ENCODE measurements at places on chromosomes 3 and 15.

- peak; percentile 97 for DNase-seq
These were observed at the start of gene MCTP2 for GRCh38 chr15:94230883-94231722. MCTP2 (plus strand) TSS chr15:94231561; CDS start chr15:94298266, 66,705 bp downstream.

DNA sequence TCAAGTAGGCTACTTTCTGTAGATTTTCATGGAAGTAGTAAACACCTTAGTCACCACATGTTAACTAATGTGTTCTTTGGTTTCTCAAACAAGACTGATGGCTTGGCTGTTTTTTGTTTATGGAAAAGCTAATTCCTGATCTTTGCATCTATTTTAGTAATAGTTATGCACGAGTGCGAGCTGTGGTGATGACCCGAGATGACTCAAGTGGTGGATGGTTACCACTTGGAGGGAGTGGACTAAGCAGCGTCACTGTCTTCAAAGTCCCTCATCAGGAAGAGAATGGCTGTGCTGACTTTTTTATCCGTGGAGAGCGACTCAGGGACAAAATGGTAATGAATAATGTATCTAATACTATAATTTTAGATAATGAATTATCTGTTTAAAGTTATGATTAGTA is 46.6 kb downstream of the SPRED1 start:
- no peak for DNase-seq

DNA sequence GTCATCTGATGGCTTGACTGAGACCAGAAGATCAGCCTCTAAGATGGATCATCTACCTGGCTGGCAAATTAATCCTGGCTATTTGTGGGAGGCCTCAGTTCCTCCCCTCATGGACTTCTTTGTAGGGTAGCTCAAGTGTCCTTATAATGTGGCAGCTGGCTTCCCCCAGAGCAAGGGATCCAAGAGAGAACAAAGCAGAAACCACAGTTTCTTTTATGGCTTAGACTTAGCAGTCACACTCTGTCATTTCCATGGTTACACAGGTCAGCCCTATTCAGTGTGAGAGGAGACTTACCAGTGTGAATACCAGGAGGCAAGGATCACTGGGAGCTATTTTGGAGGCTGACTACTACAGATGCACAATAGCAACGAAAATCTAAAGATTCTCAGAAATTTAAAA is 15.3 kb upstream of the ARL14 start:
- no peak for DNase-seq

- no peak for DNase-seq
These were observed 125.9 kb upstream of the PHLDB2 start for GRCh38 chr3:111733154-111733553.

DNA sequence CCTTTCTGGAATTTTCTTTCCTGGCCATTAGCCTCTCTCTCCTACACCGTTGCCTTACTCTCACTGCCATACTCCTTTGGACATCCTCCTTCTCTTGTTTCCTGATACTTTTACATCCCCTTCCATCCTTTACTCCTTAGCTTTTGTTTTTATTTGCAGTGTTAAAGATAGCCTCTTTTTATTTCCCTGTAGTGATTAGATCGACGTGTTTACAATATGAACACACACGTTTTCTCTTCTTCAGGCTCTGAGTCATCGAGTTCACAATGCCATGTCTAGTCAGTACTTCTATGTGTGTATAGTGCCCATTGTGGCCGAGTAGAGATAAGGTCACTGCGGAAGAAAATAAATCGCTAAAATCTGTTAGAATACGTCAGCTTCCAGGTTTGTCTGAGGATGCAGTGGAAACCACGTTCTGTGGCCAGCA is 208.5 kb downstream of the LPP start:
- DNase-seq: peak; percentile 87

- DNase-seq: no peak
These were observed 520 bp downstream of the MESD start for GRCh38 chr15:80989081-80989517.

GRCh38 chr15:100078511-100079220 is 263.1 kb downstream of the ADAMTS17 start:
- DNase-seq: peak; percentile 67

- peak; percentile 94 for DNase-seq
These were observed 17.7 kb upstream of the NR2F2 start for GRCh38 chr15:96312641-96313335.

GRCh38 chr15:37425541-37425940 is 325.2 kb upstream of the MEIS2 start:
- DNase-seq: peak; percentile 9
